Activated CD4-positive, alpha-beta T cell treated with anti-CD3 and anti-CD28 coated beads for 4 hours (primary cell): ENCODE measurements at places on chromosomes 1 and 21.

DNA sequence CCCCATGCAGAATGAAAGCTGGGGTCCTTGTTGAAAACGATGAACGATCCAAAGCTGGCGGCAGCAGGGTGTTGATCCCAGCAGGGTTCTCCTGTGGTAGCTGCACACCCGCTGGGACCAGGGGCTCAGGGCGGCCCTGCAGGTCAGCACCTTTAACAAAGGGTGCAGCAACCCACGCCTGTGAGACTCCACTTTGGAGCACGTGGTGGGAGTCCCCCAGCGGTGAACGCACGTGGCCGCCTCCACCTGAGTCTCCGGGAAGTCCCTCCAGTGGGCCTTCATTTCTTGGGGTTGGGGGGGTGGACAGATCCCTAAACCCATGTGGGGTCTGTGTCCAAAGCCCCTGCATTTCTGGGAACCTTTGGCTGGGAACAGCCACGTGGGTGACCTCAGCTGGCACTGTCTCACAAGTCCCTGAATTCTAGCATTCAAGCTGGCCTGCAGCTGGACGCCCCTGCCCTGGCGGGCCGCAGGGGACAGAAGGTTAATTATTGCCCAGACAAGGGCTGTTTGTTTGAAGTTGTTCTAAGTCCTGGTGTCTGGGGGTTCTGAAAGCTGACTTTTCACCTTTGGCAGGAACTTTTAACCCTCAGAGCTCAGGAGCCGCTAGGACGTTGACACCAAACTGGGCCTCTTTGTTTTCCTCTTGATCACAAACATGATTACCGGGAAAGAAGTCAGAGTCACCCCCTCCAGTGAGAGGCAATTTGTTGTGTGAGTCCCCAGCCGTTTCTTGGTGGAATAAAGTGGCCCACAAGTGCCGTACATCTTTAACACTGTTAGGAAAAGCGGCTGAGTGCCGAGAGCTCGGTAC is 64.5 kb downstream of the COL18A1 start:
- no peak for DNase-seq

DNA sequence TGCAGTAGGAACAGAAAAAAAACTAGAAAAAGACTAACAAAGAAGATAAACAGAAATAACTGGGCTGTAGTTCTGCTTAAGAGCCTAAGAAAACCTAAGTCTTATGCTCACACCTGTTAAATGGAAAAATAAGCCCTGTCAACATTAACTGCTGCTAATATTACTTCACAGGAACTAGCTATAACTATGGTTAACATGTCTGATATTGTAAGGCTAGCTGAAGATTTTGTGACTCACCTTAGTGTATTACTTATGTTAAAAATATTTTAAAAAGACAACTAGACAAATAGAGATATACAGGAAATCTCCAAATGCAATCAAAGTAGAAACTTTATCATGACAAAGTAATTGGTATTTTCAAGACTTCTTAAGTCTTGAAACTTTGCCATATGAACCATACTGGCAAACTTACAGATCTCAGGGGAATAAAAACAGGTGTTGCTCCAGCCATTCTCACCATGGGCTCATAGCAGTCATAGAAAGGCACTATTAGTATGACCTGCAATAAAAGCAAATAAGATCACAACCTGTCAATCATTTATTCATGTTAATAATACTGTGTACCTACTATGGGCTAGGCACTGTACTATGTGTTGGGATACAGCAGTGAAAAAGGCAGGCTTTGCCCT is 30.7 kb downstream of the KYAT3 start:
- no peak for DNase-seq

DNA sequence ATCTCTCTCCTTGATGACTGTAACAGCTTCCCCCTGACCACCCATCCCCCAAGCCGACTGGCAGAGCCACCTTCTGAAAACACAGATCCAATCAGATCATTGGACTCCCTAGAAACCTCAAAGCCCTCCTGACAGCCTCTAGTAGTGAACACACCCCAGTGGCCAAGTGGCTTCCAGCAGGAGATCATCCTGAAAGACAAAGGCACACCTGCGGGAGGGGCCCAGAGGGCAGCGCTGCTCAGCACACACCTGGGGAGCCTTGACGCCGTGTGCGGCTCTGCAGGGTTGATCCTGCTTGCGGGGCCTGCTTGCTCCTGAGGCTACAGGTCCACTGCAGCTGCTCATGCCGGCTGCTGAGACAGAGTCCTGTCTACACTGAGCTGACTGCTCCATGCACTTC is 41.5 kb downstream of the SLC66A1 start:
- no peak for DNase-seq

GRCh38 chr1:16921391-16922185 is at the start of gene CROCC:
Gene CROCC (plus strand): TSS chr1:16921931. CDS start chr1:16922019, 88 bp downstream.
- no peak for DNase-seq

GRCh38 chr1:28835237-28835650 is 23.3 kb downstream of the OPRD1 start:
- DNase-seq: no peak

- DNase-seq: no peak
These were observed 1.5 kb upstream of the S100B start for GRCh38 chr21:46606427-46606813.

GRCh38 chr1:165912638-165913037 is 85.2 kb downstream of the UCK2 start:
- no peak for DNase-seq

DNA sequence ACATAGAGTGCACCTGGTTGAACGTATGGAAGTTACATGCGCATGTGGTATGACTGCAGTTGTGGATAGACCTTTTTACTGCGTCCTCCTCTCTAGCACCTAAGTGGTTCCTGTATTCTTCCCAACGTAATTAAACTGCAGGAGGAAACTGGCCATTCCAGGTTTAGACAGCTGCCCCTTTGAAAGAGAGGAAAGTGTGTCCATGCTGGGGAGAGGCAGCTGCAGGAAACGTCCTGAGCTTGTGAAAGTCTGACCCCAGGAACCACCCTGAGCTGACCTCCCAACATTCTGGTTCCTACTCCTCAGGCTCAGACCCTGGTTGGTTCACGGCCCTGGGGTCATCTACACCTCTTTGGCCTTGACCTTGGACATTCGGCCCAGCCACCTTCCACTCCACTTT is 309.3 kb downstream of the DISC1 start:
- no peak for DNase-seq

DNA sequence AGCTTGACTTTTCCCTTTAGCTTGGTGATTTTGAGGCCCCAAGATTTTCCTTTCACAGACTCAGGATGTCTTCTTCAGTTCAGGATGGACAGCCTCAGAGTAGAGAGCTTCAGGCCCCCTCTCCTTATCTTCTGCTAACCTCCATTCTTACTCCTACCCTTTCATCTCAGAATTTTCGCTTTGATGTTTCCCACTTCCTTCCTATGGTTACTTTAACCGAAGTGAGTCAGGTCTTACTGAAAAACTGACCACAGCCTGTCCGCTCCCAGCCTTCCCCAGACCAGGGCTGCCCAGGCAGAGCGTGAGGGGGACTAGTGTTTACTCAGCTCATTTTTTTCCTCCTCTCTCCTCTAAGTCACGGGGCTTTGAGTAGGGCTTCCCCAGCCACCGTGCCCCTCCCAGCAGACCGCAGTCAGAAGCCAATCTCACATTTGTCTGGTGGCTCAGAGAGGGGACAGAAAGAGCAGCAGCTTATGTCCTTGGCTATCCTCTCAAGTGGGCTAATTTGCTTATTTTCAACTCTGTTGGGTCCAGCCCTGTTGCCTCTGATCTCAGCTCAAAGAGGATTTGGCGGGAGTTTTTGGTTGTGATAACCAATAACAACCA is 4.2 kb upstream of the IL19 start:
- DNase-seq: peak; percentile 68

GRCh38 chr1:9588551-9589143 is at the start of gene TMEM201:
Gene TMEM201 (plus strand): TSS chr1:9588911. CDS start chr1:9588931, 20 bp downstream.
- peak; percentile 96 for DNase-seq

DNA sequence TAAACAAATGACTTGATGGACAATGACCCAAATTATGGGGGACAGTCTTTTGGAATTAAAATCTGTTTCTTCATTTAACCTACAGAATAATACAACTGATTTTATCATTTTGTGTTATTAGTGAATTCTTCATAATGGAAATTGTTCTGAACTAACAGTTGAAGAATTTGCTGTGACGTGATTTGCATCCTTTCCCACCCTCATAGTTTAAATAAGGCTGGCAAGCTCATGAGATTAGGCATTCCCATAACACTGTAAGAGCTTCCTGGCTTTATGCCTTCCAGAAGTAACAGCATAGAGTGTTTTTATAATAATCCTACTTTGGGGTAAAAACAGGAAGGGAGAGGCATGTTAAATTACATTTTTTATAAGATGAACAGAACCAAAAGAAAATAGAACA is 95.7 kb downstream of the ATP6V1G3 start:
- DNase-seq: no peak

- DNase-seq: no peak
These were observed 146.7 kb downstream of the HLX start for GRCh38 chr1:221025956-221026355.

GRCh38 chr1:118988186-118989005 is at the start of gene TBX15:
Gene TBX15 (minus strand): TSS chr1:118988343. CDS start chr1:118987795, 548 bp downstream.
- no peak for DNase-seq

DNA sequence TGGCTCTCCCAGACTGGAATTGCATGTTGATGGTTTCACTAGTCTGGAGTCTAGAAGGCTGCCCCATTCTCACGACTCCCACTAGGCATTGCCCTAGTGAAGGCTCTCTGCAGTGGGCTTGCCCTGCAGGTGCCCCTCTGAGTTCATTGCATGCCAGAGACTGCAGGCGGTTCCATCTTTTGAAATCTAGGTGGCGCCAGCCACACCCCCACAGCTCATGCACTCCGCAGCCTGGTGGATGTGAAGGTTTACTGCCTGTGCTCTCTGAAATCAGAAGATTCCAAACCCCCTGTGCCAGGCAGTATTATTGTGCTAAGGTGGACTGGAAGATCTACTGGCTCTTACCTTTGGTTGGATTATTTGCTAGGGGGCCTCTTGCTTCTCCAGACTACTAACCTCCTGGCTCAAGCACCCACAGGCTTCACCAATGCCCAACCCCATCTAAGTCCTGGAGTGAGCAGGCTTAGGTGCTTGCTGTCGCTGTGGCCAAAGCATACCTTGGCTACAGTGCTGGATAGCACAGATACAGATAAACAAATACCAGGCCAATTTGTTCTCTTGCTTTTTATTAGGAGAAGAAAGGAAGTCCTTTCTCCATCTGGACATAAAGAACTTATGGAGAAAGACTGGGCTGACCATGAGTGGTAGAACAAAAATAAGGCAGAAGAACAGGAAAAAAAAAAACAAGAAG is 83.5 kb upstream of the SIM2 start:
- DNase-seq: no peak

- no peak for DNase-seq
These were observed 15.2 kb upstream of the AGO3 start for GRCh38 chr1:35915693-35916092.

DNA sequence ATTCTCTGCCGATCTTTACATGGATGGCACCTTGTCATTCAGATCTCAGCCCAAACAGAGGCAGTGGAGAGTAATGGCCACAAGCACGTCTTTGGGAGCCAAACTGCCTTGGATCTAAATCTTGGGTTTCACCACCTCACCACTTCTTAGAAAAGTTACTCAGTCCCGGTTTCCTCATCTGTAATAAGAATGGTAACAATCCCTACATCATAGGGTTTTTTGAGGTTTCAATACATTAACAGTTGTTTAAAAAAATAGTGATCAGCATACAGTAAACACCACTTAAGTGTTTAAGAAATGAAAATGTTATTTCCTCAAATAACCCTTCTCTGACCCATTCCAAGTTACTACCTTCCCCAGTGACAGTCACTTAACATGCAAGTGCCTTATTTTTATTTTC is 38.5 kb upstream of the KCNA3 start:
- no peak for DNase-seq

GRCh38 chr1:62228136-62228882 is 33.7 kb downstream of the L1TD1 start:
- no peak for DNase-seq

DNA sequence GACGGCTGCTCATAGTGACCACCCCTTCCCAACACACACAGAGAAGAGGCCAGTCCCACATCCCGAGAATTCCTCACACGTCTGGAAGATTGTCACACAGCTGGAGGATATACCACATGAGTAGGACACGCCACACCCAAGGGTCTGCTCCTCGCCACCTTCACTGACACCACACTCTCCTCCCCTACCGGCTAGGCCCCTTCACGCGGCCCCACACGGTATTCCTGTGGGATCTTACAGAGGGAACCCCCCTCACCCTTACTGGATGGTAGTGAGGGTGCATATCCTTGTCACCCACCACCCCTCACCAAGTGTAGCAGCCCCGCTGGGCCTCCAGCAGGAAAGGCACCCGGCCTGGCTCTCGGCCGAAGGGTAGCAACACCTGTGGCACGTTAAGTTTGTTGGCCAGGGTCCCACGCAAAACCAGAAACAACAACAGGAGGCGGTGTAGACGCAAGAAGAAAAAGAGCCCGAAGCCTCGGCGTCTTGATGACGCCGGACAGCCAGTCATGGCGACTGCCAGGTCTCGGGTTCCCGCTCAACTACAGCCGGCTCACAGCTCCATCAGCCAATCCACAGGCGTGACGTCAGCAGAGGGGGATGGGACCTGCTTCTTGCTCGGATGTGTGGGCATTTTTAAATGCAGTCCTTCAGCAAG is at the start of gene NUP210L:
TSS of gene NUP210L (minus strand) at position 540 of the 658 bp plus-strand sequence.
- DNase-seq: no peak

- DNase-seq: no peak
These were observed 65.4 kb upstream of the PARP1 start for GRCh38 chr1:226473325-226473724.

GRCh38 chr1:83583351-83584014 is 415.4 kb downstream of the TTLL7 start:
- peak; percentile 5 for DNase-seq

GRCh38 chr1:174815036-174815435 is 184.7 kb upstream of the CACYBP start:
- no peak for DNase-seq

DNA sequence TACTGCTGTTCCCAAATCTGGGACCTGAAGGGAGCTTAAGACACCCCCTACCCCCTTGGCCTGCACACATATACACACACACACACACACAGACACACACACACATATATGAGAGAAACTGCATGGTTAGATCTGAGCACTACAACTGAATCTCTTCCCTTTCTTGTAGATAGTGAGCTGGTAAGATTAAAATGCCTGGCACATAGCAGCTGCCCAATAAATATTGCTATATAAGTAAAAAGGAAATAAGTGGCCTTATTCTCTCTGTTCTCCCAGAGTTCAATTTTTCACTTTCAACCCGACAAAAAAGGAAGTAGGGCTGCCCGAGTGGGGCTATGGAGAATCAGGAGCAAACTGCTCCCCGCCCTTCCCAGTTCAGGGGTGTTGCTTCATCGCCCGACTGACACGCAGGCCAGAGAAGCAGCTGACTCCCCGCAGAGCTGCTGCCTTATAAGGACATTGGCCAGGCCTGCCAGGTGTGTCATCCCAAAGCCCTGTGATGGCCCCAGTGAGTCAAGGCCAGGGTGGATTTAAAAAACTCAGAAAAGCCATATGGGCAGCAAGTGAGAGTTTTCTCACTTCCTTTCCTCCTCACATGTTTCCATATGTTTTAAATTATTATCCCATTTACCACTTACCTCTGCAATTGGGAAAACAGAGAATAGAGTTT is 106.5 kb upstream of the SLC44A3 start:
- DNase-seq: no peak

GRCh38 chr1:96365076-96365475 is 356.5 kb upstream of the PTBP2 start:
- no peak for DNase-seq

GRCh38 chr1:47805018-47805417 is 192.2 kb downstream of the TRABD2B start:
- DNase-seq: no peak

- DNase-seq: no peak
These were observed 39.6 kb upstream of the GRIK3 start for GRCh38 chr1:37073854-37074379.

- DNase-seq: no peak
These were observed 54.7 kb downstream of the SLC66A1 start for GRCh38 chr1:19366599-19367536.

GRCh38 chr1:213397638-213398037 is 346.6 kb downstream of the RPS6KC1 start:
- no peak for DNase-seq
